NCI-H1092 (cell line): ENCODE measurements at places on chromosomes 5 and 9.

DNA sequence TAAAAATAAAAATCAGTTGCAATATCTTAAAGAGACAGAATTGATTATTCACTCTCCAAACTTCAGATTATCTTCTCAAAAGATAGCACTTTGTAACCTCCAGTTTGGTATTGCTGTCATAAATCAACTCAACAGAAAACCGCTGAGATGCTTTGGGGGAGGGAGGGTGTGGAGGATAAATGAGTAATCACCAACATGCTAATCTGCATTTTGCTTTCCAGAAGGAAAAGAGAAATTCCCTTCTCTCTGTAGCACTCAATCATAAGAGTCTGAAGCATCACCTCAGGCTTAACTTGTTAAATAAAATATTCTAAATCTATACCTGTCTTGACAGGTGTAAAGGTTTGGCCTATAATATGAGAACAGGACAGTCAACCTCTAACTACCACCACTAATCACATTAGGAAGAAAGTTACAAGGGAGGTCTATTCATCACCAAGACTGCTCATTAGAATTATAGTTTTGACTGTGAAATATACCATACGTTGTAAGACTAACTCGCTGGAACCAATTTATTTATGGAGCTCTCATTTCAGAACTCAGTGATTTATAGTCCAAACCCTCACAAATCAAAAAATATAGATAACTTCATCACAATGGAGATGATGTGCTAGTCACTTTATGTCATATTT lies 89.0 kb downstream of the PIK3R1 start:
- no peak for DNase-seq

DNA sequence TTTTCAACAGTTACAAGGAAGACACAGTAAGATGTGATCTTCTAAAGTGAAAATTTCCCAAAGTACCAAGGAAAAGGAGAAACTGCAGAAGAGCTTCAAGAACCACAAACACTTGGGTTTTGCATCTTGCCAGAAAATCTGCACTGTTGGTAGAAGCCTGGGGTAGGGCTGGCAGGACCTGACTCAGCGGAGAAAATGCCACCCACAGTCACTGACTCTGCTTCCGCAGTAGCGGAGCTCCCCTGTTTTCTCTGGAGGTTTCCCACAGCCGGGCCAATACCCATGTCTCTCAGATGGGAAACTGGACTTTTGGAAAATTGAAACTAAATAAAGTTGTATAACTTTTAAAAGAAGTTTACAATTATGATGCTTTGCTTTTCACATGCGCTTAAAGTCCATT lies 104.2 kb downstream of the MEF2C start:
- no peak for DNase-seq

DNA sequence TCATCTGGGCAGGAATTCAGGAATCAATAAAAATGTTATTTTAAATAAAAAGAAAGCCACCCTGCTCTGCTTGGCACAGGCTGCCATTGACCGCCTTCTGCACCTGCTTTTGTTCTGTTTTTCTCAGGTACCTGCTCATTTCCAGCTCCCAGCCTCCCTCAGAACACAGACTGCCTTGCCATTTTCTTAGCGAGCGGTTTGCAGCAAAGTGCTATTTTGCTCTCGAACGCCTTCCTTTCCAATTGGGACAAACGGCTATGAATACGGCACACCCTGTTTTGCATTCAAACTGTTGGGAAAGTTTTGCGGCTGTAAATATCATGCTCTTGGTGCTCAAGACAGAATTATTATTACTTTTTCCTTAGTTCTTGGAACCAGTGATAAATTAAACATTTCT lies 25.1 kb upstream of the FCN1 start:
- no peak for DNase-seq

- no peak for DNase-seq
Observed at GRCh38 chr5:117893211-117893610, 1095.1 kb downstream of the DTWD2 start.

DNA sequence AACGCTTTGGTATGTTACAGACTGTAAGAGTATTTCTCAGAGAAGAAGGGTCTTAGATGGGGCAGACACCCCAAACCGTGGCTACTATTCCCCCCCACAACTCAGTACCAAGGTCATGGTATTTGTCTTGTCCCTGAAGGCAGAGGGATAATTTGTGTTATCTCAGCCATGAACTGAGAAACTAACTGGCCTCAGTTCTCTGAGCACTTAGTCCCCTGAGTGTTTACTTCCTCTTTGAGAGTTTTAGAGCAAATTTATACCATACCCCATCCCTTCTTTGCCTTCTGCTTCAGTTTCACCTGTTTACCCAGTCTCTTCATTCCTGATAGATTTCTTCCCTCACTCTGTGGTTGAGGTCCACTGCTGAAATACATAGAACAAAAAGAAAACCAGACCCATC lies 183.9 kb downstream of the LRRC70 start:
- no peak for DNase-seq

- DNase-seq, result no peak
Observed at GRCh38 chr9:84789463-84789830, 119.9 kb downstream of the NTRK2 start.

- no peak for DNase-seq
Observed at GRCh38 chr5:31935496-31936369, 238.4 kb downstream of the GOLPH3 start.

- DNase-seq, result no peak
Observed at GRCh38 chr5:120098426-120098825, 365.7 kb upstream of the PRR16 start.

DNA sequence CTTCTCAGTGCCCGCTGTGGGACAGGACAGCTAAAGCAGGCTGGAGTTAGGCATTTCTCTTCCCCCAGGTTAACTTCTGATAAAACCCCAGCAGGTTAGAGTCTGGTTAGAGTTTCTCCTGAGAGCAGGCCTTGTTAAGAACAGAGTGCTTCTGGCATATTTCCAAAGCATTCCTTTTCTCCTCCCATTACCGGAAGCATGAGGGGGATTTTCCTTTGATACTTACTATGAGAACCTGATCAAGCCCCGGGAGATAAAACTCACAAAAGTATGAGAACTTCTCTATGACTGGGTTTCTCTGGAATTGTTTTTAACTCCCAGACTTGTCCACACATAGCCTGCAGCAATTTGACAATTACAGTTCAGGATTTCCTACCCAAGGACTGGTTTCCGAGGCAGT lies 77.4 kb upstream of the MAST4 start:
- DNase-seq, result no peak
